ENCODE measurements at places on chromosomes 12 and 14. TPM values are rescaled to one million over a fixed set of nuclear protein-coding genes. Genes with fewer than 3 reads are reported as not detected.

SLC8A3 gene
- polyA plus RNA-seq: 8.5 TPM

TMEM253 gene
- polyA plus RNA-seq: 0.62 TPM

HOXC13 gene
- polyA plus RNA-seq: not detected

DNA sequence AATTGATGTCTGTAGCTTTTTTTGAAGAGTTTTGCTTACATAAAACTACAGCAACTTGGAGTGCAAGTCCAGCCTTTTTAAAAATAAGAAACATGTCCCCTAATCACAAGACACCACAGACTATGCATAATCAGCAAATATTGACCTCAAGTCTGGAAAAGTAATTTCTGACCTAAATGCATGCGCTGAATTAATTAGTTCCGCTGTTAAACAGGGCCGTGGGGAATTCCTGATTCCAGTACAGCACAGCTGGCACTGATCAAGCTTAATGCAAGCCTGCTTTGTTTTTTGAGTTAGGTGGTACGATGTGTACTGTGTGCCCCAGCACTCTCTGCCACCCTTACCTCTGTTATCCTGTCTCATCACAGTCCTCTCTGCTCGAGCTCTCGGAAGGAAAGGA, 9.2 kb downstream of the MLH3 start:
- no peak for DNase-seq

PSEN1 gene
- 29.6 TPM for polyA plus RNA-seq

GRCh38 chr12:15919418-15919817, 8.3 kb downstream of the DERA start:
- DNase-seq: peak; percentile 61

DNA sequence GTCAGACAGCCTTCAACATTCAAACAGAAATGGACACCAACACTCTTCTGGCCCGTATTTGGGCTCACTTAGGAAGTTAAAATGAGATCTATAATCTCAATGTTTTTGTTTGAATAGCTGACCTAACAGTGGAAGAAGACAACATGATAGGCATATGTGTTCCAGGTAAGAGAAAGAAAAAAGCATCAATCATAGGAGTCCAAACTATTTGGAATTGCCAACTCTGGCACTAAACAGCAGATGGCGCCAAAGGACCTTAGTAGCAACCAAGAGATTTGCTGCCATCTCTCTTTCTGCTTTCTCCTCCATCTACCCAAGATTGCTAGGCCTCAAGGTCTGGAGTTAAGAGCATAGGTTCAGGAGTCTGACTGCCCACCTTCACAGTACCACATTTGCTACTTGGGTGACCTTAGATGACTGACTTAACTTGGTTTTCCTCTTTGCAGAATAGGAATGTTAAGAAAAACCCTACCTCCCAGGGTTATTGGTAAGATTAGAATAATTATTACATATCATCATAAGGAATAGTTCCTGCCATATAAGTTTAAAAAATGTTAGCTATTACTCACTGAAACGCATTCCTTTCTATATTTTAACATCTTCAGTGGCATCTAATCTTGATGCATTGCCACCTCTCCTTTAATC, 30.2 kb downstream of the PEX5 start:
- peak; percentile 36 for DNase-seq

- DNase-seq: no peak
These were observed 98.0 kb downstream of the MYRFL start for GRCh38 chr12:69922999-69923398.

- DNase-seq: no peak
These were observed 30.6 kb upstream of the ISM2 start for GRCh38 chr14:77529213-77529612.

CD4 gene
- 5.6 TPM for polyA plus RNA-seq

GRCh38 chr14:104694475-104694950, 5.1 kb downstream of the INF2 start:
- DNase-seq: no peak

PRKD1 gene
- polyA plus RNA-seq: 28.1 TPM

GRCh38 chr12:22656831-22657230, 31.9 kb downstream of the ETNK1 start:
- DNase-seq: no peak

RERGL gene
- polyA plus RNA-seq: 0.23 TPM

- DNase-seq: no peak
These were observed 42.6 kb upstream of the HIF1A start for GRCh38 chr14:61652526-61653262.

KLRG1 gene
- 3.9 TPM for polyA plus RNA-seq

RAB15 gene
- polyA plus RNA-seq: 36.7 TPM

Data from forelimb muscle (tissue), 1 donor.